ENCODE measurements at places on chromosomes 12 and 14.

DNA sequence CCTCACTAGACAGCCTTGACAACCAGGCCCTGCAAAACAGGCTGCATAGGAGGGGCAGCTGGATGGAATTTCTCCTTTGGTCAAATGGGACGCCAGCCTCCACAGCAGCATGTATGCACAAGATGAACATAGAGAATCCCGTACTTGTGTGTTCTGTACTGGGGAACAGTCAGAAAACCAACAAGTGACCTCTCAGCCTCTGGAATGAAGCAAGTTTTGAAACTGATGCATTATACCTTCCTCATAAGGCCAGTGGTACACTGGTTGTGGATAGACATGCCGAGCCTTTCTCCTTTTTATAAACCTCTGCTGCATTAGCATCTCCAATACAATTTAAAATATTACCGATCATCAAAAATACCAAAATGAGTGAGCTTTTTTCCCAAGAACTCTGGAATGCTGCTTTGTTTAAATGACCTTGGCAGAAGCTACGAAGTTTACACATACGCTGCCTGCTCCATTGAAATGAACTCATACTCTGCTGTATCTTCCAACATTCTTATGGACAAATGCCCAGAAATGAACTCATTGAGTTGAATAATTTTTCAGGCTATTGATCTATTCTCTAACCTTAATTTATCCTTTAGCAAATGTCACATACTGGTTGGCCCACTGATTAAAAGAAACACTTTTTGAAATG, 47.6 kb upstream of the FERMT2 start:
- DNase-seq: no peak

DNA sequence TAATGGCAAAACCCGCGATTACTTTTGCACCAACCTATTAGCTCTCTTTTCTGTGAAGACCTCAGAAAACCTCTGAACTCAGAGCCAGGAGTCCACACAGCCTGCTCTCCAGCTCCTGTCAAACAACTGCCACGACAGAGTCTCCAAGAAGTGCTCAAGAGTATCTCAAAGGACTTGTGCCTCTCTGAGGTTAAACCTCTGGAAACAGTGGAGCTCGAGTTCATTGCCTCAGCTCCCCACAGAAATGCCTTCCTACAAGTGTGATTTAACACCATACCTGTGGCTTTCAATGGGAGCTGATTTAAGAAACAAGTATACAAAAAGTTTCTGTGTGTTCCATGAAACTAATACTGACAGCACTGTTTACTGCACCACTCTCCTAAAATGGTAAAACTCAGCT, 20.1 kb downstream of the ACTN1 start:
- DNase-seq: no peak

- DNase-seq: no peak
Observed at GRCh38 chr14:74954232-74954946, 1.0 kb downstream of the PGF start.

DNA sequence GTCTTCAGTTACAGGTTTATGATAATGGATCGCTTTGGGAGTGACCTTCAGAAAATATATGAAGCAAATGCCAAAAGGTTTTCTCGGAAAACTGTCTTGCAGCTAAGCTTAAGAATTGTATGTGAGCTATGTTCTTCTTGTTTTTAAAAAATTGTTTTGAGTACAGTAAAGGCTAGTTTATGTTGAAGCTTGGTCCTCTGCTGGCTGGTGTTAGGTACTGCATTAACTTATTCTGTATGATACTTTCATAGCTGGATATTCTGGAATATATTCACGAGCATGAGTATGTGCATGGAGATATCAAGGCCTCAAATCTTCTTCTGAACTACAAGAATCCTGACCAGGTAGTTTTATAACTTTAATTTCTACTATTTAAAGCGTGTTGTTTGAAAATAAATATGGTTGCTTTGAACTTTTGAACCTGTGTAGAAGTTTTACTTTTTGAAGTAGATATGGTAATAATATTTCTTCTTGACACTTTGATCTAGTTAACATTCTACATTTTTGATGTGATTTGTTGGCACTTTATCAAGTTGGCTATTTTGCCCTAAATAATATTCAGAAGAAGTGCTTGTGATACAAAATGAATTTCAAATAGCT, 55.7 kb downstream of the VRK1 start:
- peak; percentile 29 for DNase-seq

DNA sequence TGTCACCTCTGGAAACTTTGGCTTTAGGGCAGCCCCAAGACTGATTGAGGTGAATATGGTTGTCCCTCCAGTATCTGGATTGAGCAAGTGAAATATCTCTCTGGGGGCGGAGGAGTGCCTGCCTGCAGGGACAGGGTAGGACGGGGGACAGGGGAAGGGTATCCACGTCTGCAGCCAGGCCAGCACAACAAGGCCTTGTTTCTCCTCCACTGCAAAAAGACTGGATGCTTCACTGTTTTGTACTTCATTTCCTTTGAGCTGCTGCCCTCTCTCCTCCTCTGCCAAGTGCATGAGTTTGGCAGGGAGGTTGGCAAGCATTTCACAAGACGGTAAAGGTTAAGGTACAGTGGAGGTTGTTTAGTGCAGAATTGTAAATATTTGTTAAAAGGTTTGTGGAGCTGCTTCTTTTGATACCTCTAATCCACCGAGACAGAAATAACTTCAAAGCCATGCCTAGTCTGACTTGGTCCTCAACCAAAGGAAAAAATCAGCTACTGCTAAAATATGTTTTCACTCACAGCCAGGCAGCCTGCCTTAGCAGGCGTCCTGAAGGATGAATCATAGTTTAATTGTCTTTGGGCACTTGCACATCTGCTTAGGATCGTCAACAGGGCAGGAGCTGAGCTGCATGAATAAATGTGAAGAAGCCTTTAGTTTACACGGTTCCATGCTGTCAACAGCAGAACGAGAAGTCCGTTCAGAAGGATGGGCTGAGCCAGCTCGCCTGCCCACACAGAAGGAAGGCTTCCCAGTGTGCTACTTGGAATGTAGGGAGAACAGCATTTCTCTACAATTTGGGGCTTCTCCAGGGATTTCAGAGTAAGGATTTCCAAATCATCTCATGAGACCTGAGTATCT, 269.7 kb downstream of the TTC6 start:
- DNase-seq: no peak

DNA sequence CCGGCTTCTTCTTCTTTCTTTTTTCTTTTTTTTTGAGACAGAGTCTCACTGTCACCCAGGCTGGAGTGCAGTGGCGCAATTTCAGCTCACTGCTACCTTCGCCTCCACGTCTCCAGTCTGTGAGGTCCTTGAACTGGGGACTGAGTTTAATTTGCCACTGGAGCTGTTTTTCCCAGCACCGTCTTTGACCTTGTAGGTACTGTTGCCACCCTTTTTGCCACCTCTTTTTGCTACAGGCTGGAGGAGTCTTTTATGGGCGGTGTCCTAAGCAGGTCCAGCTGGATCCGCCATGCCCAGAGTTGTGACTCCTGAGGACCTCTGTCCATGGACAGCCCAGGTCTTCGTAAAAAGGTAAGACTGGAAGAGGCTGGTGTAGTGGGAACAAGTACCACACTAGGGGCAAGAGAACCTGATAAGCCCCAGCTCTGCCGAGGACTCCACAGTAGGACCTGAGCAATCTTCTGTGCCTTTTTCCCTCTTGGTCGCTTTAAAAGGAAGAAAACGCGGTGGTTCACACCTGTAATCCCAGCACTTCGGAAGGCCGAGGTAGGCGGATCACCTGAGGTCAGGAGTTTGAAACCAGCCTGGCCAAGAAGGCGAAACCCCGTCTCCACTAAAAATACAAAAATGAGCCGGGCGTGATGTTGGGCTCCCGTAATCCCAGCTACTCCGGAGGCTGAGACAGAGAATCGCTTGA, 946 bp downstream of the RNU4-2 start:
- peak; percentile 19 for DNase-seq

DNA sequence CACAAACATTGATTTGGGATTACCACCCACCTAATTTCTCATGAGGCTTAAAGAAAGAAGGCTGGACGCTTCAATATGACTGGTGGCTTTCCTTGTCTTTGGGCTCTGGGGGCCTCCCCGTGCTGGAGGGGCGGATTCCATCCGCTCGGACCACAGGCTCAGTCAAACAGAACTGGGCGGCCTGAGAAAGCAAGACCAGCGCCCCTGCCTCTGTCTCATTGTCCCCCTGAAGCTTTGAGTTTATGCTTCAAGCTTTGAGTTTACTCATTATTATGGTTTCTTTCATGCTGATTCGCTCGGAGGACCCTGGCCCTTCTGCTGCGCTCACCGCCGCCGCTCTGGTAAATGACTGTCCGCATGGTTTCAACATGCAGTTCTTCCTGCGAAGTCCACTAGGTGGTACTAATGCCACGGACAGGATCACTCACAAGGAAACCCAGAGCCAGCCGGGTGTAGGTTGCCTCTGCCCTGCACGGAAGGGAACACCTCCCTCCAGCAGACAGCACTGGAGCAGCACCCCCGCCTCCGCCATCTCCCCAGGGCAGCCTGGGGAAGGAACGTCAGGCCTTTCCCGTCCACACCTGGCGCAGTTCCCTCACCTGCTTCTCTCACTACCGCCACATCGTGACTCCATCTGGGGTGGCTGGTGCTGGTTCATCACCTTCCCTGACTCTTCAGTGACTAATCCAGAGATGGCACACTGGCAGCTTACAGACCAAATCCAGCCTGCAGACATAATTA, 13.2 kb upstream of the TIGAR start:
- no peak for DNase-seq

GRCh38 chr12:122937622-122938091, 28.6 kb downstream of the ABCB9 start:
- DNase-seq: no peak

DNA sequence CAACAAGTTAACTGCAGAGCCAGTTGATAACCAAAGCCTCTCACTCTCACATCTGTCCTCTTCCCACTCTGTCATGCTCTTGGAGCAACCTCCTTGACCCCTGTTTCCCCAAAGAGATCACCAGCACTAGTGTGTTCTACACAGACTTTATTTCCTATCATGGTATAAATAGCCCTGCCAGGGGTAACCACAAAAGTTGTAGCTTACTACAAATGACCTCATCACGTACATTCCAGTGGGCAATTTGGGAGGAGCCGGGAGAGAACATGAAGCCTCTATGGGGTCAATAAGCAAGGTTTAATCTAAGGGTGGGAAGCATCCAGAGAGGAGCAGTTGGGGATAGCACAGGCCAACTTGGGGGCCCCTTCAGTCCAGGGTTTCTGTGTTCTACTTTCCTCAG, 186.5 kb downstream of the KCNA5 start:
- no peak for DNase-seq

- DNase-seq: no peak
Observed at GRCh38 chr12:68210875-68211274, 14.7 kb downstream of the IL26 start.

- DNase-seq: no peak
Observed at GRCh38 chr12:132353811-132354210, 24.4 kb upstream of the GALNT9 start.

GRCh38 chr12:57898308-57898970, 42.9 kb upstream of the ATP23 start:
- DNase-seq: peak; percentile 30

GRCh38 chr12:131229426-131230339, 276.0 kb downstream of the ADGRD1 start:
- no peak for DNase-seq

DNA sequence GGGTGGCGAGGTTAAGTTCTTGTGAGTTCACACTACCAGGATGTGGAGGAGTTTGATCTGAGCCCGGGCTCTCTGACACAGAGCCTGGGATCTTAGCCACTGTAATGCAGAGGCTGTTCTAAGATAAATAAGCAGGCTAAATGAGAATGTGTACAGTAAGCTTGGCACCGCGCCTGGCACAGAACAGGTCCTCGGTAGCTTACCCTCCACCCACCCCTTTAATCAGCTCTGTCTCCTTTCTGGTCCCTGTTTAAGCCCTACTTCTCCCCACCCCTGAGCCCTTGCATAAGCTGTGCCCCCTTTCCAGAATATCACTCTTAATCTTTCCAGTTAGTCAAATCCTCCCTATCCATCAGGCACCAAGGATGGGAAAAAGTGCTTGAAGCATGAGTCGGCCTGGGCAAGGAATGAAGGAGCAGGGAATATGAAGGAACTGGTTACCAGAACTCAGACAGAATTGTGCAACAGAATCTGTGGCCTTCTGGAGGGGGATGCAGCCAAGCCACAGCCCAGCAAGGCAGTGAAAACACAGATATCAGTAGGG, 32.8 kb upstream of the CMKLR1 start:
- no peak for DNase-seq

GRCh38 chr14:96511667-96512066, 9.5 kb downstream of the PAPOLA start:
- no peak for DNase-seq

GRCh38 chr12:24903329-24904088, 45.4 kb downstream of the BCAT1 start:
- DNase-seq: no peak

DNA sequence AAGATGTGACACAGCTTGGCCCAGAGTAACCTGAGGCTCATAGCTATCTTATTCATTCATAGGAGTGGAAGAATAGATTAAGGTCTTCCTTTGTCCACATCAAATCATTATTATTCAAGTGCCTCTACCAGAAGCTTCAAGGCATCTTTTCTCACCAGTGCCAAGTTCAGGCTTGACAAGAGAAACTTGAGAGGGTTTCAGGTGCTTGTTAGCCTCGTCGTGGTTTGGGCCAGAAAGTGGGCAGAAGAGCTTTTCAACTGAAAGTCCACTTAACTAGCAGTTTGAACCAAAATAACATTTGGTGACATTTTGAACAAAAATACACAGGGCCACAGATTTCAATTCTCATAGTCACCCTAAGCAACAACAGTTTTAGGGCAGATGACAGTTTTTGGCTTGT, 1184.2 kb downstream of the FLRT2 start:
- DNase-seq: no peak
